ENCODE measurements at places on chromosomes 11 and 22.

- DNase-seq: no peak
Observed at GRCh38 chr22:37499789-37500540, 13.8 kb upstream of the MFNG start.

GRCh38 chr22:35860087-35860733 is 142.5 kb downstream of the APOL5 start:
- DNase-seq: no peak

- DNase-seq: peak; percentile 32
Observed at GRCh38 chr11:92697461-92698312, 271.8 kb upstream of the MTNR1B start.

- no peak for DNase-seq
Observed at GRCh38 chr22:40279017-40279416, 67.3 kb upstream of the ADSL start.

GRCh38 chr22:17637490-17638181 is 921 bp upstream of the BCL2L13 start:
- DNase-seq: no peak

- DNase-seq: no peak
Observed at GRCh38 chr22:30116362-30117117, 36.3 kb downstream of the HORMAD2 start.

DNA sequence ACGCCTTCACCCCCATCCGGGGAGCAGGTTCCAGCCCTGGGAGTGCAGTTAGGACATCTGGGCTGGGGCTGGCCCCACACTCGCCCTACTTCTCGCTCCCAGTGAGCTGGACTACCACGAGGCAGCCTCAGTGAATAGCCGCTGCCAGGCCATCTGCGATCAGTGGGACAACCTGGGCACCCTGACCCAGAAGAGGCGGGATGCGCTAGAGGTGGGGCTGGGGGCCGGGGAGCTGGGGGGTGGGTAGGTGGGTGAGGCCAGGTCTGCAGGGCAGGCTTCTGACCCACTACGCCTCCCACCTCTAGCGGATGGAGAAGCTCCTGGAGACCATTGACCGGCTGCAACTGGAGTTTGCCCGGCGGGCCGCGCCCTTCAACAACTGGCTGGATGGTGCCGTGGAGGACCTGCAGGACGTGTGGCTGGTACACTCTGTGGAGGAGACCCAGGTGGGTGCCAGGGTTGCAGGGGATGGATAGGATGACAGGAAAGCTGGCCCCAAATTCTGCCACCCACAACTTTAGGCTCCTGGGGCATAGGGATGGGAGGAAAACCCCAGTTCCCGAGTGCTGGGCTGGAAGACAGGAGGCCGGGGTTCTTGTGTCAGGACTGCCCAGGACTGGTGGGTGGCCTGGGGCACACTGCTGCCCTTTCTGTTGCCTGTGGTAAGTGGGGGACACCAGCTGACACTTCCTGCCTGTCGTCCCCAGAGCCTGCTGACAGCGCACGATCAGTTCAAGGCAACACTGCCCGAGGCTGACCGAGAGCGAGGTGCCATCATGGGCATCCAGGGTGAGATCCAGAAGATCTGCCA is 8.3 kb downstream of the CTSF start:
- DNase-seq: no peak

GRCh38 chr11:33362051-33362910 is 105.1 kb downstream of the HIPK3 start:
- DNase-seq: peak; percentile 27

GRCh38 chr11:22169833-22170232 is 23.1 kb upstream of the ANO5 start:
- DNase-seq: no peak

GRCh38 chr22:32743046-32743445 is 58.5 kb upstream of the TIMP3 start:
- no peak for DNase-seq

GRCh38 chr11:64800303-64801157 is 2.5 kb downstream of the MAP4K2 start:
- no peak for DNase-seq

- DNase-seq: no peak
Observed at GRCh38 chr11:73570415-73571114, 27.3 kb downstream of the FAM168A start.

GRCh38 chr11:131677828-131678470 is 307.5 kb downstream of the NTM start:
- no peak for DNase-seq

GRCh38 chr22:50153756-50154140 is 16.8 kb upstream of the PANX2 start:
- DNase-seq: no peak

DNA sequence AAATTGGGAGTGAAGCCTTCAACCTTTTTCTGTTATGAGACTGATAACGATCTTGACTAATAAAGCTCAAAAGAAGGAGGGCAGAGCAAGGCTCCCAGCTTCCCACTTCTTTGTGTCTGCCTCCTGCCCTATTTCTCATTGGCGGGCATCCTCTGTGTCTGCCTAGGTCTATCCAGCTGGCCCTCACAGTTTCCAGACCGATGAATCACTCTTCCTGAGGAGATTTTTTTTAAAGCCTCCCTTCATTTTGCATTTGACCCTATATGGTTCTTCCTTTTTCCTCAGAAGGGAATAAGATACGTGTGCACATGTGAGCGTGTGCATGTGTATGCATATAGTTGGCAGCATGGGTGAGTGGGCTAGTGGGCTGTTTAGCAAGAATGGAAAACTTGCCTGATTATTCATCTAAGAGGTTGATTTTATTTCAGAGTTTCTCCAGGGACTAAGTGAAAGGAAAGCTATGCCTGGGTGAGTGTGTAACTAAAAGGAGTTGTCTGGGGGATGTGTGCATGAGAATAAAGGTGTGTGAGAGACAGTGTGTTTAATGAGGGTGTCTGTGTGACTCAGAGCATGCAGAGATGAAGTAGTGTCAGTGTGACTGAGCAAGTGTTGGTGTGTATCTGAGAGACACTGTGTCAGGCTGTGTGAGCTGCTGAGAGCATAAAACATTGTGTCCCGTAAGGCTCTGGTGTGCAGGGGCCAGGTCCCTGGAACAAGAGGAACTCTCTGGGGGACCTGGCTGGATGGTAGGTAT is 12.2 kb downstream of the PHLDB1 start:
- DNase-seq: no peak

DNA sequence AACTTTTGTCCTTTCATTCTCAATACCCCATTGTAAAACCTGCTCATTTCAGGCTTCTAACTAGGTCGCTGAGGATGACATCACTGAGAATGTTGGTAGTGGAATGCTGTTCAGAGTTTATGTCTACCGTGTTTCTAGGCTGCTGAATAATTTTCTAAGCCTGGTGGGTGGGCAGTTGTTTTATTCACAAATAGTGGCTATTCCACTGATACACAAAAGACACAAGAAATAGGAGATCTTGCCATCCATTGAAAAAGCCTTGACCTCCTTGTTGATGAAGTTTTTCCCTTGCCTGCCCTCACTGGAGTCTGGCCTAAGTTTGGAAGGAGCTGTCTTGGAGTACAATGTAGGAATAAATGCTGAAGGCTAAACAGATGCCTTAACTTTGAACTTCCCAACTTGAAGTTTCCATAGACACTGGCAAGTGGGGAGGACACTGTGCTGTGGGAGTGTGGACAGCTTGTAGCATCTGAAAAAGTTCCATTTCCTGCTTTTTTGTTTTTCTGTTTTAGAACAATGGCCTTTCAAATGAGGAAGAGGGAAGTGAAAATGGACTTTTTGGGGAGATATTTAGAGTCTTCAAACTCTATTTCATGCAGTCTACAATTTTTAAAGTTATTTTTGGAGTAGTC is 59.2 kb downstream of the TRIM44 start:
- DNase-seq: no peak

DNA sequence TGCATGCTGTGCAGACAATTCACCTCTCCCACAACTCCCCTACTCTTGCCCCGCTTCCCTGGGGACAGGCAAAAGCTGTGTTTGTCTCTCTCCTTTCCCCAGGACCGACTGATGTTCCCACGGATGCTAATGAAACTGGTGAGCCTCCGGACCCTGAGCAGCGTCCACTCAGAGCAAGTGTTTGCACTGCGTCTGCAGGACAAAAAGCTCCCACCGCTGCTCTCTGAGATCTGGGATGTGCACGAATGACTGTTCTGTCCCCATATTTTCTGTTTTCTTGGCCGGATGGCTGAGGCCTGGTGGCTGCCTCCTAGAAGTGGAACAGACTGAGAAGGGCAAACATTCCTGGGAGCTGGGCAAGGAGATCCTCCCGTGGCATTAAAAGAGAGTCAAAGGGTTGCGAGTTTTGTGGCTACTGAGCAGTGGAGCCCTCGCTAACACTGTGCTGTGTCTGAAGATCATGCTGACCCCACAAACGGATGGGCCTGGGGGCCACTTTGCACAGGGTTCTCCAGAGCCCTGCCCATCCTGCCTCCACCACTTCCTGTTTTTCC is 1.4 kb upstream of the MADD start:
- DNase-seq: no peak

DNA sequence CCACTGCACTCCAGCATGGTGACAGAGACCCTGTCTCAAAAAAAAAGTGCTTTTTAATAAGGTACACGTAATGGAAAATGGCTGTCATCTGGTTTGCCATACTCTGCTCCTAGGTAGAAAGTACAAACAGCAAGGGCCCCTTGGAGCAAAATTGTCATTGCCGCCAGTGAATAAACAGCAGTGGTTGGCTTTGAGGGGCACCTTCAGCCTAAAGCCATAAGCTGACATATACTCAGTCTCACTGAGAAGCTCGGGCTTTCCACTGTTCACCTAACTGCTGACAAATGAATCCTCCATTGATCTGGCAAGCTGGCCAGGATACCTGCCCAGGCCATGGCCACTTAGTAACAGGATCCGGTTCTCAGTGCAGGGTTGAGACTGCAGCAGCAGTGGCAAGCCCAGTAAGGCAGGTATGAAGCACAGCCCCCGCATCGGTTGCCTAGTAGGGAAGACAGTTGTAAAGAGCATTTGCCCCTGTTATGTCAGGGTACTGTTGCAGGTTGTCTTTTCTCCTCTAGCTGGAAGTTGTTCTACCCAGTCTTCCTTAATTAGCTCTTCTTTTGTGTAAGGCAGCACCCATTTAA is 38.8 kb downstream of the MARK2 start:
- no peak for DNase-seq

DNA sequence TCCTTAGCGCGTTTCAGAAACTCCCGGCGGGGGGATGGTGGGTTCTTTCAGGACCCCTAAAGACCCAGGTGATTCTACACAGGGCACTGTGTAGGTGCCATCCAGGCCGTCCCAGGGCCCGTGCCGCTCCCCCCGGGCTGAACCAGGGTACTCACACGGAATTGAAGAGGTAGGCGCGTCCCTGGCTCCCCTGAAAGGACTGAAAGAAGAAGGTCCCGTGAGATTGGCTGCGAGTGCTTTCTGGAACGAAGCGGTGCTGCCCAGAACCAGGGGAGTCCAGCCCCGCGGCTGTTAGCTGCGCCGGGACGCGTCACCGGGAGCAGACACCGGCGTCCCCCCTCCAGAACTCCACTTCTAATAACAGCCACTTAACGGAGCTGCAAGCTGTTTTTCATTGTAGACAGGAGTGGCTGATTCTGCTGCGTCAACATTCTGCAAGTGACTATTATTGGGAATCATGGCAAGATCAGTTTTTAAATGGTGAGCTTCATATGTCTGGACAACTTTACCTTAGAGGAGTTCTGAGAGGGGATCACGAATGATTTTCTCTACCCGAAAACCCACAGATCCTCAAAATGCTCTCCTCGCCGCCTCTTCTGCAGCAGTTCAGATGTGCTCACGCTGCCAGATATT is 31.8 kb downstream of the YPEL1 start:
- no peak for DNase-seq

- no peak for DNase-seq
Observed at GRCh38 chr22:42367980-42368378, 64.2 kb downstream of the NFAM1 start.

- DNase-seq: no peak
Observed at GRCh38 chr11:65817312-65817834, 16.4 kb upstream of the SNX32 start.

DNA sequence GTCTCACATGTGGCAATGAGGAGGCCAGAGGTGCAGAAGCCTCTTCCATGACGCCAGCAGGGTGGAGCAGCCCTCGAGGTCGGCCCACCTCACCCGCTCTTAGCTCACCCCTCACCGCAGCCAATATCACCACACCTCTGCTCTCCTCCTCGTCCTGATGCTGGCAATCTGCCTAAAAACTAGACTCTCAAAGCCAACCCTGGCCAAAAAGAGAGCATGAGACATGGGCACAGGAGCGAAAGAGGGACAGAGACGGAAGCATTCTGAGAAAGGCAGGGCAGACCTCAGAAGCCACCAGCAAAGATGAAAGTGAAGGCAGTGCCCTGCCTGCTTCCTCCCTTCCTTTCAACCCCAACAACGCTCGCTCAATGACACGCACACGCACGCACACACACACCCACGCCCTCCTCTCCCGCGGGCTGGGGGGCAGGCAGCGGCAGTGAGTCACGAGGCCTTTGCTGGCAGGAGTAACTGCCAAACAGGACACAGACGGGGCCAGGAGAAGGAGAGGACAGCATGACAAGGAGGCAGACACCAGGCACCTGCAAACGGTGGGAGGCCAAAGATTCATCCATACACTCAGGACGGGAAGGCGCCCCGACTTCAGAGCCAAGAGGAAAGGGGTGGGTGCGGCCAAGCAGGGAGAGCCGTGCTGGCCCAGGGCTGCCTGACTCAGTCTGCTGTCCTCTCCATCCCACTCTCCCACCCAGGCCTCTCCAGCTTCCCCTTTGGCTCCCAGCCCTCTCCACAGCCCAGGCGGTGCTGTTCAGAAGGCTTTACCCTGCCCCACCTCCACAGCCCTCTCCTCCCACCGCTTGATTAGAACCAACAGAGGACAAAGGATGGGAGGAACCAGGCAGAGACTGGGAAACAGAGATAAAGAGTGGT is 11.4 kb downstream of the IGSF9B start:
- DNase-seq: no peak

DNA sequence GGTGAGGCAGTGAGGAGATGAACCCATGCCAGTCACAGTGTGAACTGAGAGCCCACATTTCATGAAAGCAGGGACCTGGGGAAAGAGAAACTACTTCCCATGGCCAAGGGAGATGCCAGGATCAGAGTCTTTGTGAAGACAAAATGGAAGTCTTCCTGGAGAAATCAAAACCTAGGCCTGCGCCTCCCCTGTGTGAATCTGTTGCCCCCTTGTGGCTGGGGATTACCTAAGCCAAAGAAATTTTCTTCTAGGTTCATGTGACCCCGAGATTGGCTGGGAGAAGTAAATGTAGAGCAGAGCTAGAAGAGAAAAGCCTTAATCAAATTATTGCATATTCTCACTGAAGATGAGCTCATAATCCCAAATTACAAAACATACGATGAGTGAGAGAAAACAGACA is 1075.3 kb downstream of the TBC1D22A start:
- DNase-seq: no peak

GRCh38 chr11:33802194-33802950 is 28.1 kb upstream of the FBXO3 start:
- DNase-seq: peak; percentile 62

DNA sequence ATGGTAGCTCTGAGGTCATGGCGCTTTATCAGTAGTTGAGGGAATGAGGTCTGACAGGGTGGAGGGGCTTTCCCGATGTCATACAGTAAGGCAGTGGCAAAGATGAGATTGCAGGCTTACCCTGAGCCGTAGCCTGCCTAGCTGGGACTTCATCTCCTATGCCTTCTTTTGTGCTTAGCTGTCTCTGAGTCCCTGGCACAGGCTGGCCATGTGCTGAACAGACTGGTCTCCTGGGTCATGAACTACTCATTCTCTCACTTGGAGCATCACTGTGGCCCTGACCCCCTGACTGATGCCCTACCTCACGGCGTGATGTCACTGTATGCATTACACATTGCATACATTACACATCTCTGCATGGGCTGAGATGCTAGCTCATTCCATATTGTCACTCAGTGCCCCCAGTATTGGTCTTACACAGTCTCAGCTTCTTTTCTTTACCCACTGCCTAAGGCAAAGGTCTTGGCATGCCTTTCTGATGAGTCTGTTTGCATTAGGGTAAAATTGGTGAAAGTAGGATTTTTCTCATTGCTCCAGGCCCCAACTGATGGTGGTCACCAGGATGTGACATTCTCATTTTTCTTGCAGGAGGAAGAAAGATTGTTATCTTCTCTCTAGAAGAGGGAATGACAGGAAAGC is 389.4 kb upstream of the CADM1 start:
- DNase-seq: no peak

Data from right renal cortex interstitium (tissue), 3 donors.